ENCODE measurements at places on chromosomes 13 and 19.

GRCh38 chr13:92573467-92574057 lies 653.0 kb upstream of the GPC6 start:
- no peak for DNase-seq

DNA sequence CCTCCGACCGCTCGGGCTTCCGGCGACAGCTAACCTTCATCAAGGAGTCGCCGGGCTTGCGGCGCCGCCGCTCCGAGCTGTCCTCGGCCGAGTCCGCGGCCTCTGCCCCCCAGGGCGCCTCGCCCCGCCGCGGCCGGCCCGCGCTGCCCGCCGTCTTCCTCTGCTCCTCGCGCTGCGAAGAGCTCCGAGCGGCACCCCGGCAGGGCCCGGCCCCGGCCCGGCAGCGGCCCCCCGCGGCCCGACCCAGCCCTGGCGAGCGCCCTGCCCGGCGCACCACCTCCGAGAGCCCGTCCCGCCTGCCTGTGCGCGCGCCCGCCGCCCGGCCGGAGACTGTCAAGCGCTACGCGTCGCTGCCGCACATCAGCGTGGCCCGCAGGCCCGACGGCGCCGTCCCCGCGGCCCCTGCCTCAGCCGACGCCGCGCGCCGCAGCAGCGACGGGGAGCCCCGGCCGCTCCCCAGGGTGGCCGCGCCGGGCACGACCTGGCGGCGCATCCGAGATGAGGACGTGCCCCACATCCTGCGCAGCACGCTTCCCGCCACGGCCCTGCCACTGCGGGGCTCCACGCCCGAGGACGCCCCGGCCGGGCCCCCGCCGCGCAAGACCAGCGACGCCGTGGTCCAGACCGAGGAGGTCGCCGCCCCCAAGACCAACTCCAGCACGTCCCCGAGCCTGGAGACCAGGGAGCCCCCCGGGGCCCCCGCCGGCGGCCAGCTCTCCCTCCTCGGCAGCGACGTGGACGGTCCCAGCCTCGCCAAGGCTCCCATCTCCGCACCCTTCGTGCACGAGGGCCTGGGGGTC lies 9.6 kb downstream of the C19orf25 start:
- no peak for DNase-seq

DNA sequence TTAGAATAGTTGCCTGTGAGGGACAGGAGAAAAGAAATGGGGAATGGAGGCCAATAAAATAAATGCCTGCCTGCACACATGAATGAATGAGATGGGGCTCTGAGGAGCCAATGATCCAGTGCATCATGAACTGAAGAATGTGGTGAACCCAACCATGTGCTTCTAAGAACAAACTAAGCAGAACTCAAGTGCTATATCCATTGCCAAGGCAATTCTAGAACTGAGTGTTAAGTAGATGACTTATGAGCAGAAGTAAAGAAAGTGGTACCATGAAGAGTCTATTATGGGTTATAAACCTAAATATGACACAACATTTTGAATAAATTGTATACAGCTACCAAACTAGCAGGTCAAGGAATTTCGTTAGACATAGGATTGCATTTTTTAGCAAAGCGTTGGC lies 186.1 kb downstream of the KATNAL1 start:
- no peak for DNase-seq

DNA sequence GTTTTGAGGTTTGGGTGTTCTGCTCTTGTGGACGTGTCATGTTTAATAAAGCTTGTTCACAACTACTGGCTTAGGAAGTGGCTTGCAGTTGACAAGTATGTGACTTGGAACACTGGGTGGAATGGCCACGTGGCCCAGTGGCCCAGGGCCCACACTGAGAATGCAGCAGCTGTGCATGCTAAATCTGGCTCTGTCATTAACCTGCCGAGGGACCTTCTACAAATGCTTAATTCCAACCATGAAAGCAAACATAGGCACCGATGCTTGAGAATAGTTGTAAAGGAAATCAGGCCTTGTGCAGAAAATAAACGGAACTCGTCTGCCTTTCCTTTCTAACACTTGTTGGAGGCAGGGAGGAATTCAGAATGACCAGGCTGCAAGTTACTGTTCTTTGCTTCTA lies 11.6 kb upstream of the CLDN10 start:
- DNase-seq = no peak

GRCh38 chr19:2249010-2249866 lies at the start of gene AMH:
AMH (plus strand) TSS chr19:2249323; CDS start chr19:2249333, 10 bp downstream.
- no peak for DNase-seq

DNA sequence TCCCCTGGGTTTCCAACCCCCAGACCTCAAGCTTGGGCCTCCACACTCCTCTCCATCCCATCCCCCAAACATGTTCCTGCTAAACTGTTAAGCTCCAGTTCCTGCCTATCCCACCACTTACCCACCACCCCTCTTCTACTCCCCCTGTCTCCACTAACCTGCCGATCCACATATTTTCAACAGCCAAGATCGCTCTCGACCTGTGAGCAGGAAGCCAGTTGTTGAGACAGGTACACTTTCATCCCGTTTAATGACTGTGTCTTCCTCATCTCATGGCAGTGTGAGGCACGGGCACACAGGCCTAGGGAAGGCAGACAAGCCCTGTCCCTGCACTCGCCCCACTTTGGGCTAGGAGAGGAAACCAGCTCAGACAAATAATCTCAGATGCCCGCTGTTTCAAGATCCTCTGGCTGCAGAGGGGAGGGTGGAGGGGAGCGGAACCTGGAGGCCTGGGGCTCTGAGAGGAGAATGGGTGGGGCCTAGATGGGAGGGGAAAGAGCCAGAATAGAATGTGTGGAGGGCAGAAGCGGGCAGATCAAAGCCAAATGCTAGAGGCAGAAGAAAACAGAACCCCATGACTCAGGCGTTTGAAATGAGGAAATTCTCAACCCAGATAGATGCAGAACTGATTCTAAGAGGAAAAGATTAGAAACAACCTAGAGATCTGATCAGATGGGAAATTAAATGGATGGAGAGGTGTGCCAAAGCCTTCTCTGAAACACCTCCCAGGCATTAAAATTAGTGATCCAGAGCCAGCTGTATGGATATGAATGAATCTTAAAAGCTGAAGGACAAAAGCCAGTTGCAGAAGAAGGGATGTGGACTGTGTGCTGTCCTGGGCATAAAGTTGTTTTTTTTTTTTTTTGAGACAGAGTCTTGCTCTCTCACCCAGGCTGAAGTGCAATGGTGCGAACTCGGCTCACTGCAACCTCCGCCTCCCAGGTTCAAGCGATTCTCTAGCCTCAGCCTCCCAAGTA lies 16.9 kb upstream of the CYP2S1 start:
- DNase-seq = no peak

DNA sequence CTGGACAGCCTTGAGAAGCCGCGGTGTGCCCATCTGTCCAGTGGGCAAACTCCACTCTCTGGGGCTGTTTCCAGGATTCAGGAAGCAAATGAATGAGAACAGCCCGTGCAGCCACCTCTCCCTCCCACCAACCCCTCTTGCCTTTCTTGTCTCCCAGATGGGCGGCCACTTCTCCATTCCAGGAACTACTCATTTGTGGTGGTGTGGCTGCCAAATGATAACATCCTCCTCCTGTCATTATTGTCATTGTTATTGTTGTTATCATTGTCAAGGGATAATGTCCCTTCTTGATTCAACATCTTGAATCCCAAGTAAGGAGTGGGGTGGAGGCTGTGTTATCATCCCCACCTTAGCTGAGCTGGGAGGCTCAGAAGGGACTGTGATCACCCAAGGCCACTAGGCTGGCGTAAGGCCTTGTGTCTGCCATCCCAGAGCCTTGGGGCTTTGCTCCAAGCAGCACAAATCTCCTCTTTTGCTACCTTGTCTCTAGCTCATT lies 1.6 kb downstream of the DNM2 start:
- no peak for DNase-seq

- DNase-seq = no peak
Measured at GRCh38 chr13:26420282-26420960, 137.1 kb upstream of the WASF3 start.

DNA sequence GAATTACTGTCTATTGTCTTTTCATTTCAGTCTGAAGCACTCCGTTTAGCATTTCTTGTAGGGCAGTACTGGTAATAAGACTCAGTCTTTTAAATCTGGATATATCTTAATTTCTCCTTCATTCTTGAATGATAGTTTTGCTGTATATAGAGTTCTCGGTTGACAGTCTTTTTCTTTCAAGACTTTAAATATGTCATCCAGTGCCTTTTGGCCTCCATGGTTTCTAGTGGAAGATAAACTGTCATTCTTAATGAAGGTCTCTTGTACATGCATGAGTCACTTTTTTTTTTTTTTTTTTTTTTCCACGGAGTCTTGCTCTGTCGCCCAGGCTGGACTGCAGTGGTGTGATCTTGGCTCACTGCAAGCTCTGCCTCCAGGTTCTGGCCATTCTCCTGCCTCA lies 27.2 kb upstream of the ZDHHC20 start:
- no peak for DNase-seq

DNA sequence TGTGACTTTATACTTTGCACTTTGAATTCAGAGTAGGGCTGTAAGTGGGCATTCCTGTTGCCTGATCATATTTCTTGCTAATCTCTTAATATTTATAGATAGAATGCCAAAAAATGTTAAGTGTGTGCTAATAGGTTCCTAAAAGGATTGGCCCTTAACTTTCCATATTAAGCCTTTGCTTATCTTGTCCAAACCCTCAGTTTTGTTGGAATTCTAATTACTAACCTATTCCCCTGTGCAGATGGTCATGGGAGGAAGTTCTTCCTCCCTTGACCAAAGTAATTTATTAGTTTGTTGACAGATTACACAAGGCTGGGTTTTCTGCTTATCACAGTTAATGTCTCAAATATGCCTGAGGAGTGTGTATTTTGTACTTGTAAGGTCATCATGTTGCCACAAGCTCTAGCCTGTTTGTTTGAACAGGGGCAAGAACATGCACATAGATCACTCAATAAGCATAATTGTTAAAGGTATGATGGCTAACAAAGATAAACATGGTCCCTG lies 541.1 kb upstream of the SPRY2 start:
- DNase-seq = no peak

DNA sequence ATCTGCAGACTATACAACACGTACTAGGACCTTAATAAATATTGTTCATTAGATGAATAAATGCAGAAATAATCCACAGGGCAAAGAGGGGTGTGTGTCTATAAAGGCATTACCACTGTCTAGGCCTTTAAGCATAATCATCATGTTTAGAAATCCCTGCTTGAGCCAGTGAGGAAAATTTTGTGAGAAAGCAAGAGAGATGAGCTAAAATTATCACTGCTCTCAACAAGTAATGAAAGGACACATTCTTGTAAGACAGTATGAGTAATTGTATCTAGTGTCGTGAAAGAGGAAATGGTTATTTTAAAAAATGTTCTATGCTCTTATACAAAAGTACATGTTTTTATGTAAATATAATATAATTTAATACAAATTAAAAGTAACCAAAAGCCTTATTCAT lies 1699.4 kb downstream of the PCDH9 start:
- no peak for DNase-seq

GRCh38 chr19:2123682-2124387 lies 27.1 kb downstream of the IZUMO4 start:
- no peak for DNase-seq

DNA sequence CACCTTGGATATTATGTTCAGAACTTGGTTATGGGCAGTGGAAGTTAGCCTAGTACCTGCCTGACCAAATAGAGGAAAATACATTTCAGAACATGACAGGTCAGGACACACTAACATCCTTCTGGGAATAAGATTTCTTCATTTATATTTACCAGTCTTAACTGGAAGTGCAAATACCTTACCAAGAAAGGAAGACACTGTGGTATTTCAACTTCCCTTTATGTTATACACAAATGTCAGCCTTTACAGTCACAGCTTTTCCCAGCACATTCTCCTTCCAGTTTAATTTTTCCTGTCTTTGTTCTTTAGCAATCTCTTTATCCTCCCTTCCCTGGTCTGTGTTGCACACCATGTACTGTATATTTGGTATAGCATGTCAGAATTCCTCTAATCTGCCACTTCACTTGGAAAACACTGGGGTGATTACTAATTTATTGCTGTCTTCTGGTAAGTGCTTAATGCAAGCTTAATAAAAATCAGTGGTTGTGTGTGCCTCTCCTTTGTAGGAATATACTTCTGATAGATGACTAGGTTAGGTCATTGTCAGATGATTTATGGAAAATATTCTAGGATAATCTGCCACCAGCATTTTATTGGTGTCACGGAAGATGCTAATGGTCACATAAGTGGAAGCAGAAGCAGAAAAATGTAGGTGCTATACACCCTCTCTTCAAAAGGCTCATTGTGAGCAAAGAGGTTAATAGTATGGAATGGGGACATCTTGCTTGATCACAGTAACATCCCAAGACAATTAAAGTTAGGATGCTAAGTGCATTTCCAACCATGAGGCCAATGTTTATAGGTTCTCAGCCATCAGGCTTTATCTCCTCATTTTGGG lies 124.3 kb upstream of the STARD13 start:
- no peak for DNase-seq

DNA sequence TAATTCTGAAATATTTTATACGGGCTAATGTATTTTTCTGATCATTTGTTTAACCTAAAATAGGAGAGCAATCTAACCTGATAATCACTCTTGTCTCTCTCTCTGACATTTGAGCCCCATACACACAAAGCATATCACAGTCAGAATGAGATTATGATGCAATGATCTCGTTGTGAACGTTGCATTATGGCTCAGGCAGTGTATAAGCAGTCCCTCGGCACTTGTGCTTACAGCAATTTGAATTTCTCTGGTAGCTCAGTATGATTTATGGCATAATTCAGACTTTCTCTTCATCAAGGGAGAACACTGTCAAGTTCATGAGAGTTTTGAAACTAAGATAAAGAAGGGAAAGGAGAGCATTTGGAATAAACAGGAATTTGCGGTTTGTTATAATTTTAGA lies 256.1 kb downstream of the DACH1 start:
- no peak for DNase-seq

- no peak for DNase-seq
Measured at GRCh38 chr13:87244256-87244890, 426.8 kb upstream of the SLITRK5 start.

DNA sequence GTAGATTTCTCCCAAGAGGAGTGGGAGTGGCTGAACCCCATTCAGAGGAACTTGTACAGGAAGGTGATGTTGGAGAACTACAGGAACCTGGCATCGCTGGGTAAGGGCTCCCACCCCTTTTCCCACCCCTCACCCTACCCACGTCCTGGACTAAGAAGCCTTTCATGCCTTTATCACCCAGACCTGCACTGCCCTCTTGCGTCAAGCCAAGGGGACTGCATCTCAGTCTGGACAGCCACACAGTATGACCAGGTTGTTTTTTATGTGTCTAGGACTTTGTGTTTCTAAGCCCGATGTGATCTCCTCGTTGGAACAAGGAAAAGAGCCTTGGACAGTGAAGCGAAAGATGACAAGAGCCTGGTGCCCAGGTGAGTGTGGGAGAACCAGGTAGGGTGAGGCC lies 8.8 kb downstream of the ZFP28 start:
- DNase-seq = no peak

DNA sequence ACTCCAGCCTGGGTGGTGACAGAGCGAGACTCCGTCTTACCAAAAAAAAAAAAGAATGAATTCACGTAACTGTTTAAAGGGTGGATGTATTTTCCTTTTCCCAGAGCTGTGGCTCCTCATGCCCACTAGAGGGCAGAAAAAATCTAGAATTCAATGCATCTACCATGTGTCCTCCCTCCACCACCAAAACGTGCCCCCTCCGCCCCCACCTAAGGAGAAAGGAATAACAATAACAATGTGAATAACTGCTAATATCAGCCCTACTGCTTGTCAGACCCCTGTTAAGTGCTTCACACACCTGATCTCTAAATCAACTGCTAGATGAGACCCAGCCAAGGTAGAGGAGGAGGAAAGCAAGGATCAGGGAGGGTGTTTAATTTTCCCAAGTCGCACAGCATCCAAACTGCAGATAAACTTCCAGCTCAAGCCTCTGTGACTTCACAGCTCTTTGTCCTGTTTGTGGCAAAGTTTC lies 20.2 kb upstream of the PNMA8B start:
- DNase-seq = no peak

- DNase-seq = no peak
Measured at GRCh38 chr13:34174671-34175145, 356.8 kb downstream of the RFC3 start.

Data from stimulated activated CD8-positive, alpha-beta memory T cell treated with anti-CD3 and anti-CD28 coated beads, Interleukin-15, amount 100 ng/mL, for 1 hour (primary cell).